Fibroblast of the conjunctiva (primary cell): ENCODE measurements at places on chromosomes 1 and 21.

DNA sequence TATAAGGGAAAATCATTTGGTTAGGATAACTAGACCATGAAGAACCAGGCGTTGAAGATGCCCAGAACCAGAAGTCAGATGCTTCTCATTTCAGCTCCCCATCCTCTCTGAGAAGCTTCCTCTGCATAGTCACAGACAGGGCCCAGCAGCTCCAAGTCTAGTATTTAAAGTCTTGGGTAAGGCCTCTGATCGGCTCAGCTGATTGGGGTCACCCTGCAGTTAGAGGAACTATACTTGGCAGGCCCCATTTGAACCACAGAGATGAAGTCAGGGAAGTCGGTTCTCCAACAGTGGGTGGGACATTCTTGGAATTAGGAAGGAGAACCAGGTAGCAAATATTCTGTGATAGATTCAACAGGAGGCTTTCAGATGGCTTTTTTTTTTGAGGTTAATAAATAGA lies 48.3 kb downstream of the SLC22A15 start:
- no peak for DNase-seq

DNA sequence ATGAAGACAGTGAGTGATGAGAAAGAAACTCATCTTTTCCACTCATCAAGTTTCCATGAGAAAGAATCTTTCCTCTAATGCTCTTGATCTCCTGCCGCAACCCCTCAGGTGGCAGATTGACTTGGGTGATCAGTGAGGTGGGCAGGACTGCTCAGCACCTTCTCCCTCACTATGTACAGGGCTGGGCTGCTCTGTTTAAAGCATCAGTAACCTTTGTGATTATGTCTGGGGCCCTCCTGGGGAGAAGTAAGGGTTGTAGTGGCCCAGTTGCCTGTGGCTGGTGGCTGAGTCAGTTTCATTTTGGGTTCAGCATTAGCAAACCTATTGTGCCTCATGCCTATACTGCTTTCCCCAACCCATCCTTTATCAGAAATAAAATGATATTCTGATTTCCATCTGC lies 366.0 kb downstream of the TTLL7 start:
- DNase-seq = no peak

DNA sequence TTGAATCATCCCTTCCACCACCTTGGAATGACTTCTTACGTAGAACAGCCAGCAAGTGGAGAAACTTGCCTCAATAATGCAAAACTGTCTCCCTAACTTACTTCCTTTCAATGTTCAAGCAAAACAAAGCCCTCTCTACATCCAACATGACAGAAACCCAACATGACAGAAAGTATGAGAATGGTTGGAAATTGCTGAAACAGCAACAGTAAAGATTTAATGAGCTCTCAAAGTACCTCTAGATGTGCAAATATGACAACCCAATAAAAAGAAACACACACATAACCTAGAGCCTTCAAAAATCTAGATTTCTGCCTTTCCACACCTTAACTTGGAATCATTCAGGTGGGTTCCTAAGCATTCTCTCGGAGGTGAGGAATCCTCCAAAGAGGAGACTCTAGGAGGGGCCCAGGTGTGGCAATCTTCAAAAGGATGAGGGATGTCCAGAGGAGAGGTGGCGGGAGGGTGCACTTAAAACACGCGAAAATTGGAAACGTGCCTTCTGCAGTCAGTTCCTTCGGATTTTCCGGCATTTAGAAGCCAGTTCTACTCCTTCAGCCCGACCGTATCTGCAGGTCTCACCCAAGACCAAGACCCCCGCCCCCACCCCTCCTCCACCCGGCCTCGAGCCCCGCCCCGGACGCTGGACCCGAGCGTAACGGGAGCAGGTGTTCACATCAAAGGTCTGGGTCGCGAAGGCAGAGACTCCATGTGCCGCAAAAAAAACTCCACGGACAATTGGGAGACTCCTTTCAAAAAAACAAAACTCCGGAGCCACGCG lies 996 bp upstream of the MGST3 start:
- DNase-seq = no peak

DNA sequence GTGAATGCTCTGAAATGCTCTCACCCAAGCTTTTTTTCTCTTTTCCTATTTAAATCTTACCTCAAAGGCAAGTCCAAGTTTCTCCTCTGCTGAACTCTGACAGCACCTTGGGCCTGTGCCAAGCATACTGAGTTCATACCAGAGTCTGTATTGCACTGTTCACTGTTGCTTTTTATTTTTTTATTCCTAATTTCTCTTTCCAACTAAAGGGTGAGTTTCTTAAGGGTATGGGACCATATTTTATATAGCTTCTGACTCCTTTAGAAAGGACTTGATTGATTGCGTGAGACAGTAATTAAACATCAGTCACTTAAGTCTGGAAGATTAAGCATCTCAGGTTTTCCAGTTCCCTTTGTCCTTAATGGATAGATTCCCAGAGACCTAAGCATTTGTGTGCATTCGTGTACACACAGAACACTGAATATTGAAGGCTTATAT lies 69.9 kb downstream of the CACHD1 start:
- DNase-seq = peak; percentile 58

DNA sequence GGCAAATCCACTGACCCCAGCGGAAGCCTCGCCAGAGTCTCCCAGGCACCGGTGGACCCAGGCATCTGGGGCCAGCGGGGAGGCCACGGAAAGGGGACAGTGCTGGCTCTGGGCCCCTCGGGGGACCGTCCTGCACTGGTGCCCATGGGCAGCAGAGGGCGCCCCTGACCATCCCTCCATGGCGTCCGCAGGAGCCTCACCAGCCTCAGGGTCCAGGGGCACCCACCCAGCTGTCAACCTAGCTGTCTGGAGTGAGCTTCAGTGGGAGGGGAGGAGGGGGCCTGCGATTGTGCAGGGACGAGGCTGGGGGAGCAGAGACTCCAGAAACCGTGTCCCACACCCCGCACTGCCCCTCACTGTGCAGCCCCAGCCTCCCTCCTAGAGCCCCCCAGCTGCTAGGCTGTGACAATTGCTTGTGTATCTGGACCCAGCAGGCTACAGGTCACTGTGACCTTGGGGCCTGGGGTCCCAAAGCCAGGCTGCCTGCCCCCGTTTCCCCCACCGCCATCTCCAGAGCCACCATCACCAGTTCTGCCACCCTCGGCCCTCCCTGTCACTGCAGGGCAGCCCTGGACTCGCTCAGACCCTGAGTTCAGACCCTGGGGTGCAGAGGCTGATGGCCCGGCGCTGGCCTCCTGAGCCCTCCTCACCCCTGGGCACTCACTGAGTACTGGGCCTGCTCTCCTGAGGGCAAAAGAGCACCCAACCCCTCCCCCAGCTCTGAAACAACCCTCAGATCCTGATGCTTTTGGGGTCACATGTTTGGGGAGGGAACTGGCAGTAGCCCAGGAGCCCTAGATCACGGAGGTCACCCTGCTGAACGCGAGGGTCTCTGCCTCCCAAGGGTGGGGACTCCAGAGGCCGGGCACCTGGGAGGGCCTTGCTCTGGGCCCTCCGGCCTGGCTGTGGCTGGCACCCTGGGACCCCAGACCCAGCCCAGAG lies 10.6 kb upstream of the COL6A1 start:
- no peak for DNase-seq

GRCh38 chr1:157132111-157132510 lies 6.1 kb downstream of the ETV3 start:
- no peak for DNase-seq

GRCh38 chr1:32208469-32208868 lies 420 bp upstream of the DCDC2B start:
- DNase-seq = no peak

DNA sequence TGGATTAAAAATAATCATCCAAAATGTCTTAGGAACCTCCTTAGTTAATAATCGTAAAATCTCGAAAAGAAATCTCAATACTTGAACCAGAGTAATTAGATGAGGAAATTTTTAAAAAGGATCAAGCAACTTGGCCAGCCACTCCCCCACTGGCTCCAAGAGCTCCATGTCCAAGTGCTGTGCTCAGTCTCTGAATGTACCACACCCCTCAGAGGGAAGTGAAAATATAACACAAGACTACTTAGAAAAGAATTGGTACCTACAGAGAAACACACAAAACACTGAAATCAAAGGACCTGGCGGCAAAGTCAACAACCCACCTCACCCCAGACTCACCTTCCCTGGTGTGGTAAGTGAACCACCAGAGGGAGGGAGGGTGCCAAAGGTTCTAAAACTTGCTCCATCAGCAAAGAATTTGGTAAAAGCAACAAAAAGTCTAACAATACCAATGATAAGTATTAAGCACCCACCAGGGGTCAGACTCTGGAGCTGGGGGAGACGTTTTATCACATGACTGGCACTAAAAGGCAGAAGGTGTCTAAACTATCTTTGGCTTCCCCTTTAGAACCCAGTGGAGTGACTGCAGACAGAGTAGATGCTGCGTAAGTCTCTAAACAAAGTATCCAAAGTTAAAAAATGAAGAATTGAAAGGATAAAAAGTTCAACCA lies 14.0 kb downstream of the LBR start:
- no peak for DNase-seq

DNA sequence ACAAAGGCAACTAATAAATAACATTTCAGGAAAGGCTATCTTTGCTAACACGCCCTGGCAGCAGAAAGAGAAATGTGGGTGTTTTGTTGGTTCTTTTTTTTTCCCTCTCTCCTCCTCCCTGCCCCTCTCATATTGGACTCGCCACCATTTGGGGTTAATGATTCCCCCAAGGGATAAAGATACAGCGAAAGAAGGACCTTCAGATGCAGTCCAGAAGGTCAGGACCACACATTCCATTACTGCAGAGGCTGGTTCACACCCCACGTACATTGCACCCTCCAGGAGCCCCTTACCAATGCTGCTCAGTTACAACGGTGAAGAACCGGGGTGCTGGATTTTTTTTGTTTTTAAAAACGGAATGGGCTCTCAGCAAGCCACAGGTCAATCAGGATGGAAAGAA lies 156.9 kb upstream of the TIAM1 start:
- no peak for DNase-seq

- no peak for DNase-seq
Observed at GRCh38 chr1:89635825-89636815, 3.2 kb downstream of the LRRC8C start.

- DNase-seq = no peak
Observed at GRCh38 chr1:154584267-154584994, 16.9 kb downstream of the CHRNB2 start.

DNA sequence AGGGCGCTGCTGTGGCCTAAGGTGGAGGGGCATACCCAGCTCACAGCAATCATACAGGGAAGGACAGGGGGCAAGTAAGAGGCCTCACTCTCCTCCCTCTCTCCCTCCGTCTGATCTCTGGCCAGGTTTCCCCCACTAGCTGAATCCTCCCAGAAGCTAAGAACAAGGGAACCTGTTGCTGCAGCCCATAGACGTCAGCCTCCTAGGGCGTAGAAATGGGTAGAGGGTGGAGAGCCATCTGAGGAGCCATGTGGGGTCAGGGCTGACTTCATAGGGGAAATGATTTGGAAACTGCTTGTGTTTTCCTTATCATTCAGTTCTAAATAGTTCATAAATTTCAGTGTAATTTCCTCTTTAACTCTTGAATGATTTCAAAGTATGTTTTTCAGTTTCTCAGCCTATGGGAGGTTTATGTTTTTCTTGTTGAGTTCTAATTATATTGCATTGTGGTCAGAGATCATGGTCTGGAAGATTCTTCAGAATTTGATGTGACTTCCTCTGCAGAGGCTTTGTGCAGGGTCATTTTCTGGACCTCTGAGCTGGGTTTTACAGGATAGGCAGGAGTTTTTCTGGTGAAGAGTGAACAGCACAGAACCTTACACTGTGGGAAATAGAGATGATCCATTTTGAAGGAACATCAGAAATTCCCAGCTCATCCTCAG lies 2.3 kb upstream of the MOB3C start:
- no peak for DNase-seq

GRCh38 chr1:41340655-41341364 lies 20.4 kb upstream of the FOXO6 start:
- DNase-seq = no peak

DNA sequence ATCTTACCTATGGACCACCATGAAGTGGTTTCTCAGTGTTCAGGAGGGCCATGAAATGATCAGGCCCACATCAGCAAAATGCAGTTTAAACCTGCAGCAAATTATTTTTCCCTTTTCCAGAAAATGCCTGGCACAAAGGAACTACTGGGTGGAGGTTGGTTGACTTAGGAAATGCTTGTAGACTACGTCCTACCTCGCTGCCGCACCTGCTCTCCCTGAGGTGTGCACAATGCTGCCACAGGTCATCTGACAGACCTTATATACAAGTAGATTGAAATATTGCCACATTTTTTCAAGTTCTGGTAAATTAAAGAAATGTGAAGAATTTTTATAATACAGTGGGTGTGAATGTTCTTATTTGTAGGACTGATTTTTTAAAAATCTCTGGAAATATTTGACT lies 166.7 kb upstream of the PDE4B start:
- no peak for DNase-seq

DNA sequence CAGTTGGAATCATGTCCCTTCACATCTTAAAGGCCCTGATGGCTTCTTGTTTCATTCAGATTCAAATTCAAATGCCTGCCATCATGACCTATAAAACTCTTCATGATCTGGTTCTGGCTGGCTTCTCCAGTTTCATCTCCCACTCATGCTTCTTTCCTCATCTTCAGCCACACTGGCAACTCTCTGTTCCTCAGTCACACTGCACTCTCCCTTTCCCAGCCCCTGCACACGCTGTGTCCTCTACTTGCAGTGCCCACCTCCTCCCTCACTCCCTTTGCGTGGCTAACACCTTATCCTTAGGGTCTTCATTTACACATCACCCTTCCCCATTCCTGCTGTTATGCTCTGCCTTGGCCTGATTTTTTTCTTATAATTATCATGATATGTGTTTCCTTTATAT lies 120.6 kb upstream of the LMO4 start:
- DNase-seq = no peak

GRCh38 chr1:25531082-25531461 lies 12.3 kb upstream of the LDLRAP1 start:
- DNase-seq = no peak

DNA sequence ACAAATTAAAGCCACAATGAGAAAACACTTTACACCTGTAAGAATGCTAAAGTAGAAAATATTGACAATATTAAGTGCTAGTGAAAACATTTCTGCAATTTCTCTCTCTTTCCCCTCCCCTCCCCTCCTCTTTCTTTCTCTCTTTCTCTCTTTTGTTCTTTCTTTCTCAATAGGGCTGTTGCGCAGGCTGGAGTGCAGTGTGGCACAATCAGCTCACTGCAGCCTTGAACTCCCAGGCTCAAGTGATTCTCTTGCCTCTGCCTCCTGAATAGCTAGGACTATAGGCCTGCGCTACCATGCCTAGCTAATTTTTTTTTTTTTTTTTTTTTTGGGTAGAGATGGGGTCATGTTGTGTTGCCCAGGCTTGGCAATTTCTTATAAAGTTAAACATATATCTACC lies 5.9 kb upstream of the SHISAL2A start:
- no peak for DNase-seq

- no peak for DNase-seq
Observed at GRCh38 chr1:165174491-165174890, 182.0 kb downstream of the LMX1A start.

- no peak for DNase-seq
Observed at GRCh38 chr1:66954208-66954607, 29.4 kb downstream of the MIER1 start.

- no peak for DNase-seq
Observed at GRCh38 chr1:53589043-53589887, 130.1 kb downstream of the DMRTB1 start.

DNA sequence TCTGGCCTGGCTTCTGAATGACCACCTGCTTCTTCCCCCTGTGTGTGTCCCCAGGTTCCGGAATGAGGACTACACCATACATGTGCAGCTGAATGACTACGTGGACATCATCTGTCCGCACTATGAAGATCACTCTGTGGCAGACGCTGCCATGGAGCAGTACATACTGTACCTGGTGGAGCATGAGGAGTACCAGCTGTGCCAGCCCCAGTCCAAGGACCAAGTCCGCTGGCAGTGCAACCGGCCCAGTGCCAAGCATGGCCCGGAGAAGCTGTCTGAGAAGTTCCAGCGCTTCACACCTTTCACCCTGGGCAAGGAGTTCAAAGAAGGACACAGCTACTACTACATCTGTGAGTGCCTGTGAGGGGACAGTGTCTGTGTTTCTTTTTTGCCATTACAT lies 3.6 kb downstream of the EFNA1 start:
- DNase-seq = no peak
